ENCODE measurements at places on chromosomes 16 and 17.

- DNase-seq, result no peak
Observed at GRCh38 chr17:19705201-19705600, 11.2 kb downstream of the SLC47A2 start.

GRCh38 chr16:84633622-84634021, 14.7 kb upstream of the KLHL36 start:
- no peak for DNase-seq

GRCh38 chr17:77019893-77020379, 120.8 kb upstream of the SEC14L1 start:
- no peak for DNase-seq

GRCh38 chr16:23365602-23366240, 63.6 kb downstream of the SCNN1B start:
- peak; percentile 46 for DNase-seq

- DNase-seq, result no peak
Observed at GRCh38 chr16:2002406-2003230, 7.0 kb downstream of the ZNF598 start.

DNA sequence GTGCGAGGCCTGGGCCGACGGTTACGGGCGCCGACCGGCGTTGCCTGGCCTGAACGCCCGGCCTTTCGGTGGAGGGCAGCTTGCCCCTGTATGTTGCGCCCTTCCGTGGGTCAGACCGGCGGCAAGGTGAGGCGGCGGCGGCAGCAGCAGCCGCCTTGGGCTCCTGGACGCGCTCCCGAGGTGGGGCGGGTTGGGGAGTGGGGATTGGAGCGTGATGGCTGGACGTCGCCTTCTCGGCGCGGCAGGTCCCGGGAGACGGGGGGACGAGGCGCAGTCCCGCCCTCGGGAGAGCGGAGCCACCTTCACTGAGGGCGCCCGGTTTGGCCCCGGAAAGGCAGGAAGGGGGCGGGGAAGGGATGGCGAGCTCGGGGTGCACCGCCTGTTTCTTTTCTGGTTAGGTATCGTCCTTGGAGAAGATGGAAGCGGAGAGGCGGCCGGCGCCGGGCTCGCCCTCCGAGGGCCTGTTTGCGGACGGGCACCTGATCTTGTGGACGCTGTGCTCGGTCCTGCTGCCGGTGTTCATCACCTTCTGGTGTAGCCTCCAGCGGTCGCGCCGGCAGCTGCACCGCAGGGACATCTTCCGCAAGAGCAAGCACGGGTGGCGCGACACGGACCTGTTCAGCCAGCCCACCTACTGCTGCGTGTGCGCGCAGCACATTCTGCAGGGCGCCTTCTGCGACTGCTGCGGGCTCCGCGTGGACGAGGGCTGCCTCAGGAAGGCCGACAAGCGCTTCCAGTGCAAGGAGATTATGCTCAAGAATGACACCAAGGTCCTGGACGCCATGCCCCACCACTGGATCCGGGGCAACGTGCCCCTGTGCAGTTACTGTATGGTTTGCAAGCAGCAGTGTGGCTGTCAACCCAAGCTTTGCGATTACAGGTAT, 671 bp downstream of the DGKE start:
- peak; percentile 75 for DNase-seq

DNA sequence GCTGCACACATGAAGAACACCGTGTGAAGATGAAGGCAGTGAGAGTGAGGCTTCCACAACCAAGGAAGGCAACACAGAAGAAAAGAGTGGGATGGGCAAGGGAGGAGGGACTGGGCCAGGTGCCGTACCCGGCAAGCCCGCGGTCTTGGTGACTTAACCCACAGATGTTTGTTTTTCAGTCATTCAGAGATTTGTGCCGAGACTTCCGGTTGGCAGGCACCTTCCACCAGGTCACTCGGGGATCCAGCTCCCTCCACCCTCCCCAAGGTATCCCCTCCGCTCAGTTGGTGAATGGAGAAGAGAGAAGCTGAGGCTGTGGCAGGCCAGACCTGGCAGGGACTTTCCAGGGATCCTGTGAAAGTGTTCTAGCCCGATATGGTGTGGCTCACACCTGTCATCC, 4.9 kb upstream of the KREMEN2 start:
- no peak for DNase-seq

DNA sequence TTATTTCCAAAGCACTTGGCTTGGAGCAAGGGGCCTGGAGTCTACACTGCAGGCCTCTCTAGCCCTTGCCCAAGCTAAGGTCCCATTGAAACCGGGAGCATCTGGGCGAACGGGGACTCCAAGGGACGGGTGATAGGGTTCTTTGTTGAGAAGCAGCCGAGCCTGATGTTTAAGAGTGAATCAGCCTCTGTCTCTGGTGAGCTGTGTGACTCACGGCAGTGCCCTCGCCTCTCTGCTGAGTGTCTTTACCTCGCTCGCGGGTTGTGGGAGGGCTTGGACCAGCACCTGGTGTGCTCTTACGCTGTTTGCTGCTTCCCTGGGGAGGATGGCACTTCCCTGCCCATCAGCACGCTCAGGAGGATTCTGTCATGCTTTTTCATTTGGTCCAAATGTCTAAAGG, 1.3 kb downstream of the HGS start:
- DNase-seq, result peak; percentile 41

DNA sequence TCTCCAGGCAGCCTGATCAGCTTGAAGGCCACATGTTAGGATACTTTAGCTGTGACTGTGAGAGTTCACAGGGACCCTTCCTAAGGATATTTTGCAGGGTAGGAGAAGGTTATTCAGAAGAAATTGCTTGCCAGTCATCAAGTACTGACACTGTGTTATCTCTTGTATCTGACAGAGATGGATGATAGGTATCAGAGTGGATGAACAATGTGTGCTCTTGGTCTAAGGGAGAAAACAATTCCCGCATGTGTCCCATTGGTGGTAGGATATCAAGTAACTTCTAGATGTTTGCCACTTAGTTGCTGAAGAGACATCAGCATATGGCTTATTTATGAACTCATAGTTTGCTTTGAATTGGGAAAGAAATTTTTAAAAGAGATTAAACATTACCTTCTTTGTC, 219.3 kb downstream of the SPECC1 start:
- DNase-seq, result no peak

- no peak for DNase-seq
Observed at GRCh38 chr17:47728214-47728877, 4.7 kb upstream of the TBX21 start.

GRCh38 chr17:50949128-50949988, 83.2 kb upstream of the TOB1 start:
- no peak for DNase-seq

DNA sequence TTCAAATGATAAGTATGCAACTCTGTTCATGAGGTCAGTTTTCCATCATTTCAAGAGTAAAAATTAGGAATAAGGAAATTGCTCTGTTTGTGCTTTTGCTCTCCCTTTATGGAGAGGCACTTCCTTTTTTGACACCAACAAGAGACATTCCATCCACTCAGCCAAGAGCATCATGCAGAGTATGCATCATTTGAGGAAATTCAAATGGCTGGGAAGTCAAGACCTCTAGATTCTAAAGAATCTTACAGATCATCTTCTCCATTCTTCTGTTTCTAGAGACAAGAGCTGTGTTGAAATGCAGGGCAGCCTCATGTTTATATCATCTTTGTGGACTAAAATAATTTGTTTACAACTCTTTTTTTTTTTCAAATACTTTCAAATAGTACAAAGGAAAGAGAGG, 669.4 kb downstream of the CDH11 start:
- DNase-seq, result no peak

GRCh38 chr17:34998205-34998604, 17.9 kb downstream of the LIG3 start:
- DNase-seq, result peak; percentile 82

DNA sequence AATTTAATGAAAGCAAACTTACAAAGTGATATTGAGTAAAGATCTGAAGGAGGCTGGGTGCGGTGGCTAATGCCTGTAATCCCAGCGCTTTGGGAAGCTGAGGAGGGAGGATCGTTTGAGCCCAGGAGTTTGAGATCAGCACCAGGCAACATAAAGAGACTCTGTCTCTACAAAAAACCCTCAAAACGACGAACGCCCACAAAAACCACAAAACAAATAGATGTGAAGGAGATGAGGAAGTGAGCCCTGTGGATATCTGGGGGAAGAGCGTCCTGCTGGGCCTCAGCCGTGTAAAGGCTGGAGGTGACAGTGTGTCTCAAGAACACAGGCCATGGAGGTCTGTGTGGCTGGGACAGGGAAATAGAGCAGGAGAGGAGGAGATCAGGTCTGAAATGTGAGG, 68.8 kb downstream of the ITFG1 start:
- no peak for DNase-seq

DNA sequence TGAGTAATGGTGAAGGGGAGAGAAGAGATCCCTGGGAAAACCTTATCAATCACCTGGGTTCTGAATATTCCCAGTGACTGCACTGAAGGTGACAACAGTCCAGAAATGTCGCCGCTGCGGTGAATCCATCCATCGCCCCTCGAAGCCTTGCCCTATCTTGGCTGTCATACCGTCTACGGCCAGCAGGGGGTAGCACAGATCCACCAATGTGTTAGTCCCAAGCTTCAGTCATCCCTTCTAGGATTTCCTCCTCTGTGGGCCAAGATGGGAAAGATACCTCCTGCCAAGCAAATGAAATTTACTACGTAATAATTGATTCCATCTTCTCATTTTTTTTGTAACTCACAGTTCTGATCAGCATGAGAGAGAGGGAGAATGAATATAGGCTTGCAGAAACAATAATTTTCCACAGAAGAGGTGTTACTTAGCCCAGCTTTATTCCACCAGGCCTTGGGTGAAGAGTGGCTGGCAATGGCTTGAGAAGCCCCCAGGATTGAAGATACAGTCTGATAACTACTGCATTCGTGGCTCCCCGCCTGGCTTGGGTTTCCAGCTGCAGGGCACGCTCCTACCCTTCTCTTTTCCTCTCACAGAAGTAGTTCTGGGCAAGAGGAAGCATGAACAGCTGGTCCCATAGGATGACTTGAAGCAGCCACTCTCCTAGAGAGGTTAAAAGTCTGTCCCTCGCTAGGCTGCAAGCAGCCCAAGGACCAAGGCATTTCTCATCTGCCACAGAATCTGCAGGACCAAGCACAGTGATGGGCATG, 2.6 kb upstream of the FMNL1 start:
- peak; percentile 88 for DNase-seq

- no peak for DNase-seq
Observed at GRCh38 chr16:72568502-72568901, 396.5 kb upstream of the PMFBP1 start.

All from activated CD4-positive, alpha-beta T cell treated with anti-CD3 and anti-CD28 coated beads, Interleukin-2, amount 50 U/mL, for 16 hours (primary cell).